ENCODE measurements at places on chromosomes 3 and 15.

- DNase-seq, result no peak
Measured at GRCh38 chr3:182732232-182733015, 60.9 kb upstream of the ATP11B start.

GRCh38 chr3:127147291-127147885 is 45.5 kb upstream of the PRR23E start:
- DNase-seq, result no peak

- DNase-seq, result no peak
Measured at GRCh38 chr15:98758224-98758623, 109.9 kb downstream of the IGF1R start.

DNA sequence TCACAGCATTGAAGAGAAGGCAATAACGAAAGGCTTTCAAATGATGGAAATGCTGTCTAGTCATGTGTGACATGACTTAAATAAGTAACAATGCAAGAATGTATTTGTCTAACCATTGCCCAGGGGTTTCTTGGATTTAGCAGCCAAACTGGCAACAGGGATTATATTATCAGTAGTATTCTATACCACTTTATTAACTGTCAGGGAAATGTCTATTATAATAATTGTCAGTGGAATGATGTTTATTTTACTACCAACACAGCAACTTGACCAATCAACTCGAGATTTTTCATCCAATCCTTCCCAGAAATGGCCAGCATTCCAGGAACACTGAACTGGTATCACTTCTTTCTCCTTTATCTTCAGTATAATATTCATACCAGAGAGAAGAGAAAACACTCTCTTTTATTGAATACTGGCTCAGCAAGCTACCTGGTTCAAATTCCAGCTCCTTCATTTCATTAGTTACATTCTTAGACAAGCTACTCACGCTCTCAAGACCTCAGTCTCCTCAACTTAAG is 66.2 kb downstream of the FOXP1 start:
- DNase-seq, result no peak

GRCh38 chr15:32877252-32878019 is 159.6 kb downstream of the GREM1 start:
- no peak for DNase-seq

Data from stimulated activated CD8-positive, alpha-beta memory T cell treated with anti-CD3 and anti-CD28 coated beads, Interleukin-7, amount 100 ng/mL, for 1 hour (primary cell).